ENCODE measurements at places on chromosomes 13 and 19. TPM values are rescaled to one million over a fixed set of nuclear protein-coding genes. Genes with fewer than 3 reads are reported as not detected.

The ACP7 gene
- polyA plus RNA-seq: 0.65 TPM

The FFAR3 gene
- 0.10 TPM for polyA plus RNA-seq

- DNase-seq: no peak
Measured at GRCh38 chr13:99548448-99548847, 47.2 kb downstream of the TM9SF2 start.

DNA sequence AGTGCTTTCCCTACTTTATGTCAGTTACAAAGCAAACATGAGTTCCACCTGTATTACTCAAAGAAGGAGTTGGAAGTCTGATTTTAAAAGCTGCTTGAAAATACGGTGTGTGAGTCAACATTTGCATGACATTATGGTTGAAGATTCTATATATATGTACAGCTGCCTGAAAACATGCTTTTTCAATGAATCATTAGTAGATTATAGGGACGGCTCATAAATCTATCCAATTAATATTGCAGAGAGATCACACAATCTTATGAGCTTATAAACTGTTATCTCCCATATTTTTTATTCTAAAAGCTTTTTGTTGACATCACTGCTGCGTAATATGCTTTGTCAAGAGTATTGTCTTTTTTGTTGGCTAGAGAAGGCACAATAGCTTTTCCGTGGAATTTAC, 873.8 kb downstream of the SLITRK6 start:
- no peak for DNase-seq

DNA sequence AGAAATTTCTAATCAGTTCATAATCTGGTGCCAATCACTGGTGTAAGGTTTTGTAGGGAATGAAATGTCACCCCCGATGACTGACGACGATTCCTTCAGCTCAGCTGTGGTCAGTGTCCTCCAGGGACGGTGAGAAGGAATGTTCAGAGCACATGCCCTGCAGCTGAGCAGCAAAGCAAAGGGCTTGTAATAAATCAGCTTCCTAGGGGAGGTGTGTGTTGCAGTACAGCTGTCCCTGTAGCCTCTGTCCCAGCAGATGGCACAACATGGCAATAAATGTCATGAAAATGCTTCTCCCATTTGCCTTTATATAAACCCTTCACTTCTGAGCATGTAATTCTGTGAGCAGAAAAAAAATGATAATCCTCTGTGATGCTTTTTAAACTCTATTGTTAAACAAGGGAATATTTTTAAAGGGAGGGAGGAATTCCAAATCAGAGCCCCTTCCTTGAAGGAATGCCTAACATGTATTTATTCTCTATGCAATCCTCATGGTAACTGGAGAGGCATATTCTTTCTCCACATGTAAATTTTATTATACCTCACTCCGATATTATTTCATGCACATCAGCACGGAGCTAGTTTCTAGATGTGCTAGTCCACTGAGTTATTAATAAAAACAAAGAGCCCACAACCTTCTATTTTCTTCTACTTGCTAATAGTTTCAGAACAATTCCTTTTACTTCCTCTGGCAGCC, 102.5 kb downstream of the FAM216B start:
- no peak for DNase-seq

GRCh38 chr19:58355908-58356765, 2.8 kb upstream of the A1BG start:
- no peak for DNase-seq

The PLPPR3 gene
- 19.1 TPM for polyA plus RNA-seq

DNA sequence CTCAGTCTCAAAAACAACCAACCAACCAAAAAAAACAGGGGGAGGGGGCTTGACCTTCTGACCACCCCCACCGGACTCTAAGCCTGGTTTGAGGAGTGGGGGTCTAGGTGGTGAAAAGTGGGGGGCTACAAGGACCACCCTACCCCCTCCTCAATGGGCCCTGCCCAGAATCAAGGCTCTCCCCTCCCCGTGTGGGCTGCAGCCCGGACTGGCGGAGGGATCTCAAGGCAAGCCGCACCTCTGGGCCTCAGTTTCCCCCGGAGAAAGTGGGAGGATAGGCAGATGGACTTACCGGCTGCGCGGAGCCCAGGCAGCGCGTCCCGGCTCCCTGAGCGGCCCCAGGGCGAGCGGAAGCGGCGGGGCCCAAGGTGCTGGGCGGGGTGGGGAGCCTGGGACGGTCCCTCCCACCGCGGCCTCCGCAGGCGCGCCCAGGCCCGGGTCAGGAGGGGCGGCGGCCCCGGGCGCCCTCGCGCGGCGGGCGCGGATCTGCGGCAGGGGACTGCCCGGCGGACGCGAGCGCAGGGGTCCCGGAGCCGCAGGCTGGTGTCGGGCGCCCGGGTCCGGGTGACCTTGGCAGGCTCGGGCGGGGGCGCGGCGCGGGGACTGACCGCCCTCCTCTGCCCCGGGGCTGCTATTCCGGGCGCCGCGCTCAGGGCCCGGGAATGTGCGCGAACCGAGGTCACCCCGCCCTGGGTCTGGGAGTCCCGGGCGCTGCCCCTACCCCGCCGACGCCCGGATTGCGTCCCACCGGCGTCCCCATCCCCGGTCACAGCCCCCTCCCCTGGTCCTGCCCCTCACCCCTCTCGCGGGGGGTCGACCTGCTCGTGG, at the start of gene ADAMTSL5:
Gene ADAMTSL5, minus strand, starts transcription at position 349 of the 828 bp plus-strand sequence. CDS start 2,076 bp downstream, outside the sequence.
- DNase-seq: no peak

- no peak for DNase-seq
Measured at GRCh38 chr19:17415121-17415520, 4.7 kb upstream of the MVB12A start.

GRCh38 chr13:66896933-66897332, 333.2 kb downstream of the PCDH9 start:
- no peak for DNase-seq

GRCh38 chr19:7337380-7338194, 11.2 kb upstream of the ARHGEF18 start:
- no peak for DNase-seq

The GPR32 gene
- polyA plus RNA-seq: not detected

GRCh38 chr13:32150794-32151193, 119.2 kb downstream of the FRY start:
- no peak for DNase-seq

The RASGRP4 gene
- 0.90 TPM for polyA plus RNA-seq

DNA sequence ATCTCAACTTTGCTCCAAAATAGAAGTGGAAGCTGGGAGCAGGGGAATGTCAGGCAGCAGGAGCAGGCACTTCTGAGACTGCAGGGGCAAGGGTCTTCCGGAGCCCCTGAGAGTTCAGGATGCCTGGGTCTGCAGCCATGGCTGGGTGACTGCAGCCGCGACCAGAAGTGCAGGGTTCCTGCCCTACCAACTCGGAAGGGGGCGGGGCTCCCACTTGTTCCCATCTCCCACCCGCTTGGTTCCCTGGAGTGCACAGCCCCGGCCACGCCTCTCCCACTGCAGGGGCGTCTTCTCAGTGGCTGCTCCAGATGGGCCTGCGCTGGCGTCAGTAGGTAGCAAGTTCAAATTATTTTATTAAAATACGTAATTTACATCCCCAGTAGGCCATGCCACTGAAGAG, 1631.7 kb downstream of the OLFM4 start:
- DNase-seq: no peak

The PARP4 gene
- 55.3 TPM for polyA plus RNA-seq

Data from right renal pelvis (tissue), 4 donors.